ENCODE measurements at places on chromosomes 11 and 22.

DNA sequence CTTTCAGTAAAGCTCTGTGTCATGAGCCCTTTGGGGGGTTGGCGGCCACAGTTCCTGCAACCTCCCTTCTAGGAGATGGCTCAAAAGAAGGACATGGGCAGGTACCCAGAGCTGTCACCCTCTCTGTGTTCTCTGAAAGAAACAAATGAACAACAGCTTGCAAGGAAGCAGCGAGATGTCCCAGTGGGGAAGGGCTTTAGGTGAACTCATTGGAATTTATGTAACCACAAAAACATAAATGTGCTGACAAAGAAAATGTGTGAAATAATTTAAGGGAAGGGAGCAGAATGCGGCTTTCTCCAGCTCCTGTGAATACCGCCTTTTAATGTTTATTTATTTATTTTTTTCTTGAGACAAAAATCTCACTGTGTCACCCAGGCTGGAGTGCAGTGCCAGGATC is 3.3 kb downstream of the PARVG start:
- DNase-seq = no peak

- DNase-seq = no peak
Observed at GRCh38 chr11:130651066-130651855, 202.8 kb downstream of the ADAMTS15 start.

DNA sequence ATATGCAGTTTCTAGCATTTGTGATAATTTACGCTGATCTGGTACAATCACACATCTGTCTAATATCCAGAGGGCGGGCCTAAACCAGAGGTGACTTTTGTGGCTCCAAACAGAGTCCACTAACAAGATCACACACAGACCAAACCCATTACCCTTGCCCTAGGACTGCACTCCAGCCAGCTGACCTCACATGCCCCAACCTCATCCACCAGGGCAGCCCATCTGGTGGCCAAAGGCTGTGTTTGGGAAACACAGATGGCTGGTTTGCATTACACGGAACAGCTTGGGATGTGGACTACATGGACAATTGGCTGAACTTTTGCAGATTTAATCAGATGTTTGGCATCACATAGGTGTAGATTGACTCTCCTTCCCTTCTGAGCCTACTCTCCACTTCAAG is 228.2 kb downstream of the GRIK4 start:
- DNase-seq = no peak

DNA sequence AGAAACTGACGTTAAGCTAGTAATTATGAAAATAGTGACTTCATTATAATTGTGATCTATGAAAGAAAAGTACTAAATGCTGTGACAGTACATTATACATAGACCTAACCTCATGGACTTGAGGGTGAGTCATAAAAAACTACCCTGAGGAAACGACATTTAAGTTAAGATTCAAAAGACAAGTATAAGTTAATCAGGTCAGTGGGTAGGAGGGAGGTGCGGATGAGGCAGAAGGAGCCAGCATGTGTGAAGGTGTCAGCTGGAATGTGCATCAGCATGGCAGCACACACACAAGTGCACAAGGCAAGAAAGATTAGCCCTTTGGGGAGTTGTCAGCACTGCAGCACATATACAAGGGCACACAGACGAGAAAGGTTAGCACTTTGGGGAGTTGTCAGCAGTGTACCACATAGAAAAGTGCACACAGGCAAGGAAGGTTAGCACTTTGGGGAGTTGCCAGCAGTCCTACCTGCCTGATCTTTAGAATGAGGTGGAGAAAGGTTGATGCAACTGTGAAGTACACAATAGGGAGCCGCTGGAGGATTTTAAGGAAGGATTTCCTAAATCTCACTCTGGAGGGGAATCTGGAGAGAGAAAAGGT is 31.6 kb upstream of the CAVIN3 start:
- DNase-seq = no peak

DNA sequence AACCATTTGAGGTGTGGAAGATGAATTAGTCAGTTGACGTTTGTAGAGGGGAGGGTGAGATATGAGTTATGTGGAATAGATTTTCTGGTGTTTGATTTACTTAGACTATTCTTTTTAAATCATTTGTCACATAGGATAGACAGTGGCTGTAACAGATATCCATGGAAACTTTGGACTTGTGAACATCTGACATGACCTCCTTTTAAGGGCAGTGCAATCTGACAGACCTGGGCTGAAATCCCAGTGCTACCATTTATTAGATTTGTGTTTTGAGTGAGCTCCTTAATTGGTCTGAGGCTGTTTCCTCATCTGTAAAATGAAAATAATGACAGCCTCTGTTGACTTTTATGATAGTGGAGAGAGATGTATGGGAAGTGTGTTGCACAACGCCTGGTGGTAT is 159.9 kb downstream of the TEAD1 start:
- no peak for DNase-seq

DNA sequence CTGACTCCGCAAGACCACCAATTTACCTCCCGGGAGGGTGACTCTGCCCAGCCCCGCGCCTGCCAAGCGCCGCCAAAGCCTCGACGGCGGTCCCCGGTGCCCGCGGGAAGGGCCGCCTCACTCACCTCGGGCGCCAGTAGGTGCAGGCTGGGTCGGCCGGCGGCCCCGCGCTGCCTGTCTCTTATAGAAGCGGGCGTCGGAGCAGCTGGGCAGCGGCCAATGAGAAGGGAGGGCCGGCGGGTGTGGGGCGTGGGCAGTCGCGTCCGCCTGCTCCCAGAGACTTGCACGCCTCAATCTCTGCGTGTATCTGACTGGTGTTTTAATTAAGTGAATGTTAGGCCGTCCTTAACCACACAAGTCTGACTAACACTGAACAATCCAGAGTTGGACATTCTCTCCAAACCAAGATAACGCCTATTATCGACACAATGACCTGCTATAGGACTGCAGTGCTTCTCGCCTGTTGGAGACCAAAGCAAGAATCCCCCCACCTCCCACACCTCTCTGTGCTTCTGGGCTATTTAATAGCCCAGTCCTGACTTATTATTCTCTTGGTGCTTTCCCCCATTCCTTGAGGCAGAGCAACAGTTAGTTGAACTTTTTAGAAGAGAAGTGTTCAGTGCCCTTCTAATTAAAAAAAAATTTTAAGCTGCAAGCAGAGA is at the start of gene TPH1:
TPH1 (minus strand) TSS at position 154 of the 662 bp plus-strand sequence. CDS start 5,507 bp downstream, outside the sequence.
- no peak for DNase-seq

DNA sequence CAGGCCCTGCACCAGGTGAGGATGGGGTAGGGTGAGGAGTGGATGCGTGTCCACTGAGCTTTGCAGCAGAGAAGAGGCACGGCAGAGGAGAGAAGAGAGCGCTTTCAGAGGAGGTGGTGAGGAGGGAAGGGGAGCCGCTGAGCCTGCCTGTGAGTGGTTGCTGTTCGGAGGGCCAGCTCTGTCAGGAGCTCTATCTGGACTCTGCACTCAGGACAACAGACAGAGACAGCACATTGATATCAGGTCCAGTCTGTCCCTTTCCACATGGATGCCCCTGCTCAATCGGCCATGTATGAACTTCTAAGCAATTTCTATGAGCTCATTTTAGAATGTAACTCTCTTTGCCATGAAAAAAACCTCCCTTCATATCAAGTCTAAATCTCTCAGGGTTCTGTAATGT is 158.6 kb downstream of the KIRREL3 start:
- DNase-seq = peak; percentile 33

- no peak for DNase-seq
Observed at GRCh38 chr11:45560913-45561281, 104.5 kb downstream of the CHST1 start.

DNA sequence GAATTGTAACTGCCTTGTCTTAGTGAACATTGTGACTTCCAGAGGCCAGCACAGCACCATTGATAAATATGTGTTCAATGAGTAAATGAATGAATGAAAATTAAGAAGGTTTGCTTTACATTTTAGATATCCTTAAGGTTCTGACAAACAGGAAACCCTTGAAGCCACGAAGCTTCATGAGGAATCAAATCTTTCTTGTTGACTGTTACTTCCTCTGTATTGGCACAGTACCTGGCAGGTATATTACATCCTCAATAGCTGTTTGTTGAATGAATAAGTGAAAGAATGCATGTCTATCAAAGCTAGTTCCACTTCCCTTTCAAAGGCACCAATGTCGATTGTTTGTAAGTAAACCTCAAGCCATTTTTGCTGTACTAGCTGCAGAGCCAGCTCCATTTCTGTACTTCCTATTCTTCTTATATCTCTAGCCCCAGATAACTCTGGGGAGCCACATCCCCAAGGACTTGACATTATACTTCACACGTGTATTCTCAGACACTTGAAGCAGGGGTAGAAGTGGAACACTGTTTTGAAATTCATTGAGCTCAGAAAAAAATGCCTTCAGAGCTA is 140.3 kb upstream of the RAG2 start:
- DNase-seq = no peak

DNA sequence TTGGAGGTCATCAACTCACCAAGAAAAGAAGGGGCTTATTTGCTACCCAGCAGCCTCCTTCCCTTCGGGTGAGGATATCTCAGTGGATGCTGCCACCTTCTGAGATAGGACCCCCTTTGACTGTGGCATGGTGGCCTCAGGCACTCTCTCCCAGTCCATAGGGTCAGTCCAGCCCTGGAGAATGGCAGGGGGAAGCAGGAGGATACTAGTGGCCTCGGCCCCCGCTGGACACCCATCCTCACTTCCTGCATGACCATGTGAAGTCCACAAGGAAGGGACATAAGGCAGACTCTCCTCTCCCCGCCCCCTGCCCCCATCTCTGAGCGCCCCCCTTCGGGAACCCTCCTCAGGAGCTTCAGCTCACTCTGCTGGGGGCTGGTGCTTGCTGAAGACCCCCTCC is 24.4 kb downstream of the TPBGL start:
- no peak for DNase-seq

DNA sequence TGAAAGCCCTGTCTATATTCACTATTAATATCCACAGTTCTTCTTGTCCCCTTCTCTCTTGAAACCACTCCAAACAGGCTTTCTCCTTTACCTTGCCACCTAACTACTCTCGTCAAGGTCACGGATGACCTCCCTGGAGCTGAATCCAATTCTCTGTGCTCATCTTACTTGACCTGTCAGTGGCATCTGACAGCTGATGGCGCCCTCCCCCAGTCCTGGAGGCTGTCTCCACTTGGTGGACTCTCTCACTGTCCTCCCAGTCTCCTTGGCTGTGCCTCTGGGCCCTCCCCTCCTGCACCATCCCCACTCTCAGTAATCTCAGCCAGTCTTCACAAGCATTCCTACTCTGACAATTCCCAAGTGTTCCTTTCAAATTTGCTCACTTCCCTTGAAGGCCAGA is 8.7 kb downstream of the TNKS1BP1 start:
- DNase-seq = no peak

DNA sequence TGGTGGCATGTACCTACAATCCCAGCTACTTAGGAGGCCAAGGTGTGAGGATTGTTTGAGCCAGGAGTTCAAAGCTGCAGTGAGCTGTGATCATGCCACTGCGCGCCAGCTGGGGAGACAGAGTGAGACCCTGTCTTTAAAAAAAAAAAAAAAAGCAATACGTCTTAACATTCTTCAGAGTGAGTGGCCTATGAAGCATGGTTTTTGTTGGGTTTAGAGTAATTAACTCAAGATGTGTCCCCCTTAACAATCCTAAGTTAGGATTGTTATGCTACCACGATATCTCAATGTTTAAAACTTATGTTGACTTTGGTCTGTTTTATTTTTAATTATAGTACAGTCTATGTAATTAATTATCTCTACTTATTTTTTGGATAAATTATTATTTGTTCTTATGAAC is 156.1 kb downstream of the HIPK3 start:
- DNase-seq = no peak

DNA sequence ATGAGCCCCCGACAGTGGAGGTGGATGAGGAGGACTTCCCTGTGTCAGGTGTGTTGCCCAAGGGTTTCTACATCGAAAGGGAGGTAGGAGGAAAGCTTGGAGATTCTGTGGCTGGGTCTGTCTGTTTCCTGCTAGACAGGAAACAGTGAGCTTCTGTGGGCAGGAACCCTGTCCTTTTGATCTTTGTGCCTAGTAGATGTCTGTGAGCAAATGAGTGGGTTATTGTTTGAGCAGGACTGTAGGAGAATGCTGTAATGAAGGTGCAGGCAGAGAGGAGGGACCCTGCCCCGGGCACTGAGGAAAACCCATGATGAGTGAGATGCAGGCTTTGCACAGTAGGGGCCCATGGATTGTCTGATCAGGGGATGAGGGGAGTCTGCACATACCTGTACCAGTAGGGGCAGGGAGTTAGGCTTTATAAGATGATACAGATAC is 14.0 kb downstream of the USP35 start:
- no peak for DNase-seq

- DNase-seq = no peak
Observed at GRCh38 chr11:19756675-19757475, 44.2 kb downstream of the NAV2 start.
